ENCODE measurements at places on chromosomes 12 and 14. TPM values are rescaled to one million over a fixed set of nuclear protein-coding genes. Genes with fewer than 3 reads are reported as not detected.
A peak's percentile ranks its signal among the peaks of the same experiment; 100 is the strongest.

- no peak for DNase-seq
Measured at GRCh38 chr14:37375566-37375965, 177.8 kb downstream of the MIPOL1 start.

- DNase-seq: peak; percentile 30
Measured at GRCh38 chr12:4153343-4153892, 120.1 kb upstream of the CCND2 start.

PRR4 gene
- 0.74 TPM for total RNA-seq

GRCh38 chr14:70845601-70846000, 36.3 kb upstream of the MAP3K9 start:
- DNase-seq: no peak

GRCh38 chr14:91090743-91091142, 23.1 kb upstream of the DGLUCY start:
- DNase-seq: no peak

- DNase-seq: no peak
Measured at GRCh38 chr14:56630707-56631106, 51.1 kb downstream of the TMEM260 start.

- no peak for DNase-seq
Measured at GRCh38 chr12:117182866-117183265, 7.4 kb downstream of the FBXO21 start.

- no peak for DNase-seq
Measured at GRCh38 chr14:68768316-68768715, 24.6 kb downstream of the ZFP36L1 start.

DNA sequence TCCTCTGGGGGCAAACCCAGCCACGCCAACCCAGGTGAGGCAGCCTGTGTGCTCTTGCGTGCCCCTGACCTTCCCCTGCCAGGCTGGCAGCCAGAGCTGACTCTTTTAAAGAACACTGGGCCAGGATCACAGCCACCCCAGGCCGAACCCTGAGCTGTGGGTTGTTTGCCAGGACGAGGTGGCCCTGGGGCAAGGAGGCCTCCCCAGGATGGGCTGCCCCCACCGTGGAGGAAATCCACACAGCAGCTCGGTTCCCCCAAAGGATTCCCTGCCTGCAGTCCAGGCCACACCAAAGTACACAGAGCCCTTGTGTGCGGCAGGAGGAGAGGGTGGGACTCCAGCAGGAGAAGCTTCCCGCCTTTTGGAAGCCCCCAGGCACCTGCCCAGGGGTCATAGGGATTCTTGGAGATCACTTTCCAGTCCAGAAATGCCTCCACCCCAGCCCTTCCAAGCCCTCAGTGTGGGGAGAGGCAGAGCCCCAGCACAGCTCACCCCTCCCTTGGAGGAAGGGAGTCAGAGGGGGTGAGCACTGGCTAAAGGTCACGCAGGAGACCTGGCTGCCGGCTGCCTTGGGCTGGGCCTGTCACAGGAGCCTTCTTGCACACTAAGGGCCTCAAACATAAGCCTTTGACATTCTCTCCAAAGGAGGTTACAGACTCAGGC, 115.6 kb downstream of the CALM1 start:
- DNase-seq: no peak

GRCh38 chr14:90397425-90398314, 841 bp downstream of the CALM1 start:
- DNase-seq: peak; percentile 71

- DNase-seq: peak; percentile 60
Measured at GRCh38 chr12:108304633-108305032, 34.5 kb downstream of the CMKLR1 start.

DNA sequence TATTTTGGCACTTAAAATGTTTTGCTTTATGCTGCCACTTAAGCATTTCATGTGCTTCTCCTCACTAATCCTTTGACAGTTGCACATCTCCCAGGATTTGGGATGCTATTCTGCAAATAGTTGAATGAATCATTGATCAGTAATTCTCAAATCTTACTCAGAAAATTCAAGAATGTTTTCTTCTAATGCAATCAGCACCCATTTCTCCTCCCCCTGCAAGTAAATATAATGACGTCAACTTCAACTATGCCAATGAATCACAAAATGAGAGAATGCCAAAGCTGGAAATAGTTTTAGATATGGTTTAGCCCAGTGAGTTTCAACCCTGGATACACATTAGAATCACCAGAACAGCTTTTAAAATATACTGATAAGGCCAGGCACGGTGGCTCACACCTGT, 2.1 kb upstream of the BLOC1S1 start:
- no peak for DNase-seq

GRCh38 chr14:55000381-55000780, 26.5 kb downstream of the WDHD1 start:
- no peak for DNase-seq

GRCh38 chr12:81644503-81644902, 114.6 kb downstream of the PPFIA2 start:
- peak; percentile 5 for DNase-seq

MGP gene
- total RNA-seq: 39.0 TPM

ABCD4 gene
- total RNA-seq: 23.0 TPM

DNA sequence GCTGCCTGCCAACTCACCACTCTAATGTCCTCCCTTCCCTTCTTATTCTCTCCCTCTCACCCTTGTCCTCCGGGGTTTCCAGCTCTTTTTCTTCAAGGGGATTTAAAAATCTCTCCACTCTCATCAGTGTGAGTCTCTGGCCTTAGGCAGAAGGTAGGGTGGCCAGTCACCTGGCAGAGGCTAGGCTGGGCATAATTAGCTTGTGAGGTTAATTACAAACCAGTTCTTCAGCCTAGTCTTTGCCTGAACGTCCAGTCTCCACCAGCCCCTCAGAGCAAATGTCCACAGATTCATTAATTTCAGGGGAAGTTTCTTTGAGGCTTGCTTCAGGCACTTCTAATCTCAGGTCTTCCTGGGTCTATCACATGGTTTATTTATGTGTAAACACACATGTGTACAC, 6.7 kb downstream of the KRT7 start:
- DNase-seq: no peak

ATP2A2 gene
- 82.2 TPM for total RNA-seq

DNA sequence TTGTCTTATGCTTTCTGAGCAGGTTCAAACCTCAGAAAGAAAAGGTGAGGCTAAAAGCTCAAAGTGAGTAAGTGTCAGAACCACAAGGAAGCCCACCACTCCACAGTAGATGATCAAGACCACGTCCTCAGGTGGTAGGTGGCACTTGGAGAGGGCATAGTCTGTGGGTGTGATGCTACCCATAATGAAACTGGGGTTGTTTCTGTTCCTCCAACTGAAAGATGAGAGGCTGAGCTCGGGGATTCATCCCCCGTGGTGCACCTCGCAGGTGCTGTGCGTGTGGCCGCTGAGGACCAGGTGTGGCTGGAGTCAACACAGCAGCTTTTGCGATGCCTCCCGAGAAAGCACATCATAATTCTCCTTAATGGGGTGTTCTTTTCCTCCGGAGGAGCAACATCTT, 285.7 kb downstream of the TTC8 start:
- no peak for DNase-seq

SLC35E3 gene
- 3.1 TPM for total RNA-seq
